Activated naive CD8-positive, alpha-beta T cell treated with anti-CD3 and anti-CD28 coated beads for 36 hours (primary cell): ENCODE measurements at places on chromosomes 2 and 18. TPM values are rescaled to one million over a fixed set of nuclear protein-coding genes. Genes with fewer than 3 reads are reported as not detected.

DNA sequence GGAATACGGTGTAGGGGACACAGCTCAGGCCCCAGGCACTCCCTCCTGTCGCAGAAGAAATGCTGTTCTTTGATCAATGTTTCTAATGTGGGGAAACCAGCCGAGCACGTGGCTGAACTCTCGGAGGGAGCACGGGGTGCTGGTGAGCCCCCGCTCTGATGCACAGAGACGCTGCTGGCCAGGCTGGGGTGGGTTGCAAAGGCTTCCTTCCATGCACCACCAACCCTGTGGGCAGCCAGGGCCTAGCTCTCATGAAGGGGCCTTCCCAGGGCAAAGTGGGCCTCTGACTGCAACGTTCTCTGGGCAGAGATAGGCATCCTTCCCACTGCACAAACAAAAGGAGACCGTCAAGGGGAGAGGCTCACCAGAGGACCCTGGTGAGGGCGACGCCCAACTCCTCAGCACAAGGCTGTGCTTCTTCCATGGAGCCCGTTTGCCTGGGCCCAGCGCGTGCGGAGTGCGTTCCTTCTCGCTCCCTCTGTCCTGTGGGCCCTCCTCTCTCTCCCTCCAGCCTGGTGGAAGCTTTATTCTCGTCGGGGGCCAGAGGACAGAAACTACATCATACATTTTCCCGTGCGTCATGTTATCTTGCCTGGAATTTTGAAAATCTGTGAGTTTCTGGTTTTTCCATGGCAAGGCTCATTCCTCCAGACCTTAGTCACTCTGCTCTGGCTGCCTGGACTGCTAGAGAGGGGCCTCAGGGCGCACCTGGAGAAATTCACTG is 61.1 kb upstream of the SP3 start:
- H3K4me1 ChIP-seq: no peaks in the 10 kb centered on the region
- H3K27ac ChIP-seq: no peak overlapping the region
- no peak for DNase-seq
- H3K36me3 ChIP-seq: no peaks in the 10 kb centered on the region

- peaks cover 21% of the 10 kb centered on the region for H3K36me3 ChIP-seq
- H3K27ac ChIP-seq: peak overlapping the region; percentile 72
- peaks cover 57% of the 10 kb centered on the region for H3K4me1 ChIP-seq
- no peaks in the 10 kb centered on the region for H3K27me3 ChIP-seq
- H3K4me3 ChIP-seq: peak overlapping the region; percentile 86
- no peak for DNase-seq
These were observed 2.4 kb downstream of the HNRNPLL start for GRCh38 chr2:38600242-38600891.

DNA sequence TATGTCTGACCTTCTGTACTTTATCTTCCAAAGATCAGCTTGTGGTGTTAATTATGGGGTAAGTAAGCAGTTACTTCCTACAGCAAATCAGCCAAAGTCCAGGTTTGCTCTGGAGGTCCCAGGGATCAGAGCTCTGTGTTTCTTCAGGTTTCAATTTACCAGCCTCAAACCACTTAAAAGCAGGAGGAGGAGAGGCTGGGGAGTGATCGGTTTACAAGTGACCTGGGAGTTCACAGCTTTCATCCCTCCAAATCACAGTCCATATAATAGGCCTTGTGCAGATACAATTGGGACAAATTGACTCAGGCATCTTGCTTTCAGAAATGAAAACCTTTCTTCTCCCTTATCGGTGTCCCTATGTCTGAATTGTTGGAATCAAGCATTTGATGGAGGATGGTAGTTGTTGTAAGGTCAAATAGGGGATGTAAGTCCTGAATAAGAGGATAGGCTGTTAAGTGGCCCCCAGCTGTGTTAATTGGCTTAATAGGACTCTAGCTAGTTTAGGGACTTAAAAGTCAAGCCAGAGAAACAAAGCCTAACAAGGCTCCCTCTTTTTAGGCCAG is 188.0 kb upstream of the NT5C1B start:
- H3K4me1 ChIP-seq: no peaks in the 10 kb centered on the region
- DNase-seq: no peak
- H3K4me3 ChIP-seq: no peak overlapping the region
- H3K27ac ChIP-seq: no peak overlapping the region
- peaks cover 1% of the 10 kb centered on the region for H3K36me3 ChIP-seq
- no peaks in the 10 kb centered on the region for H3K27me3 ChIP-seq

DNA sequence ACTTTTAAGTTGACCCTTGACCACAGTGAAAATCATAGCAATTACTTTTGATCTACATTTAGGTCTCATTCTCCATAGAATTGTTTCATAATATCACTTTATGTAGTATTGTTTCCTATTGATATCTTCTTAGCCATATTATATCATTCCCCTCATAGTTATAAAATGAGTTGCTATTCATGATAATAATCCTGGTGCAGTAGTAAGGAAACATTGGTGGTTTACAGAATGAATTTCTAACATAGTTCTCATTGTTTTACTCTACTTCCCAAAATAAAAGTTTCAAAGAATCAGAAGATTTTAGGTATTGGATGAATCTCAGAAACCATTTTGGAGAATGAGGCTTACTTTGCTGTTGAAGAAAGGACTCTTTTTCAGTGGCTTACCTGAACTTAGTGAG is 246.0 kb downstream of the PARD3B start:
- H3K4me1 ChIP-seq: no peaks in the 10 kb centered on the region
- no peaks in the 10 kb centered on the region for H3K27me3 ChIP-seq
- no peak for DNase-seq
- H3K36me3 ChIP-seq: no peaks in the 10 kb centered on the region
- no peak overlapping the region for H3K27ac ChIP-seq

APOB gene
- total RNA-seq: not detected

GRCh38 chr2:10732924-10733565 is 11.6 kb downstream of the ATP6V1C2 start:
- H3K27ac ChIP-seq: no peak overlapping the region
- H3K27me3 ChIP-seq: peaks cover 9% of the 10 kb centered on the region
- no peak for DNase-seq

DNA sequence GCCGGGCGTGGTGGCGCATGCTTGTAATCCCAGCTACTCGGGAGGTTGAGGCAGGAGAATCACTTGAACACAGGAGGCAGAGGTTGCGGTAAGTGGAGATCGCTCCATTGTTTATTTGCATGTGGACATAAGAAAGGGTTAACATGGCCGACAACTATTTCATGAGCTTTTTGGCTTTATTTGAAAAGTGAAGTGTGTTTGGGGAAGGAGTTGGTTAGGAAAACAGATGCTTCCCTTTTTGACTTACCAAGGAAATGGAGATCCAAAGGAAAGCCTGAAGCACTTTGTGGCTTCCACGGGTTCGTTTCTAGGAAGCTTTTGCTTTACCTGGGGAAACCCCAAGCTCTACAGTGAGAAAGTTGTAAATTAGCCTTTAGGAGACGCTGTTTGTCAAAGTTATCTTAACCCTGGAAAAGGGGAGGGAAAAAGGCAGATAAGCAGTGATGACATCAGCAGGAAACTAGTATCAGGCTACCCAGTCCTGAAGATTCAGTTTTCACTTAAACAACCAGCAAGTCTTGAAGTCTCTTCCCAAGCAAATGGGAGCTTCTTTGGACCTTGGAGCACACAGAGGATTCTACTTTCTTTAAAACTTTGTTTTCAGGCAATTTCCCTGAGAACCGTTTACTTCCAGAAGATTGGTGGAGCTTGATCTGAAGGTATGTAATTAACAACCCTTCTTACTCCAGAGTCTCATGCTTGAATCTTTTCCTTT is at the start of gene CASP10:
TSS of gene CASP10 (plus strand) at position 492 of the 715 bp plus-strand sequence. CDS start 2,637 bp downstream, outside the sequence.
- H3K4me3 ChIP-seq: peak within 1 kb of the TSS; percentile 93
- DNase-seq: no peak
- peak within 1 kb of the TSS; percentile 97 for H3K27ac ChIP-seq
- H3K36me3 ChIP-seq: peaks cover 25% of the 10 kb centered on the region
- no peaks in the 10 kb centered on the region for H3K27me3 ChIP-seq

GRCh38 chr2:30074023-30074422 is 72.8 kb upstream of the YPEL5 start:
- H3K36me3 ChIP-seq: no peaks in the 10 kb centered on the region
- peaks cover 37% of the 10 kb centered on the region for H3K27me3 ChIP-seq
- DNase-seq: no peak
- no peak overlapping the region for H3K4me3 ChIP-seq
- no peaks in the 10 kb centered on the region for H3K4me1 ChIP-seq

GRCh38 chr2:222572751-222573174 is 83.1 kb downstream of the FARSB start:
- H3K36me3 ChIP-seq: peaks cover 30% of the 10 kb centered on the region
- H3K27me3 ChIP-seq: no peaks in the 10 kb centered on the region
- DNase-seq: no peak
- H3K4me1 ChIP-seq: peaks cover 10% of the 10 kb centered on the region

IL1R2 gene
- 0.28 TPM for total RNA-seq

GRCh38 chr2:205946226-205946625 is 139.7 kb downstream of the INO80D start:
- peaks cover 6% of the 10 kb centered on the region for H3K4me1 ChIP-seq
- no peak overlapping the region for H3K27ac ChIP-seq
- no peak for DNase-seq
- no peaks in the 10 kb centered on the region for H3K36me3 ChIP-seq
- no peak overlapping the region for H3K4me3 ChIP-seq

GRCh38 chr18:54149078-54149697 is 75.3 kb downstream of the MBD2 start:
- H3K4me3 ChIP-seq: peak overlapping the region; percentile 53
- H3K27ac ChIP-seq: peak overlapping the region; percentile 93
- H3K27me3 ChIP-seq: no peaks in the 10 kb centered on the region
- DNase-seq: peak; percentile 53

CD226 gene
- 57.2 TPM for total RNA-seq

- peak; percentile 16 for DNase-seq
- peaks cover 35% of the 10 kb centered on the region for H3K4me1 ChIP-seq
- H3K27ac ChIP-seq: peak overlapping the region; percentile 22
- H3K27me3 ChIP-seq: no peaks in the 10 kb centered on the region
- no peak overlapping the region for H3K4me3 ChIP-seq
These were observed 77.9 kb downstream of the LIMS1 start for GRCh38 chr2:108612153-108612513.

FAP gene
- total RNA-seq: not detected

RAB6C gene
- total RNA-seq: not detected

DNA sequence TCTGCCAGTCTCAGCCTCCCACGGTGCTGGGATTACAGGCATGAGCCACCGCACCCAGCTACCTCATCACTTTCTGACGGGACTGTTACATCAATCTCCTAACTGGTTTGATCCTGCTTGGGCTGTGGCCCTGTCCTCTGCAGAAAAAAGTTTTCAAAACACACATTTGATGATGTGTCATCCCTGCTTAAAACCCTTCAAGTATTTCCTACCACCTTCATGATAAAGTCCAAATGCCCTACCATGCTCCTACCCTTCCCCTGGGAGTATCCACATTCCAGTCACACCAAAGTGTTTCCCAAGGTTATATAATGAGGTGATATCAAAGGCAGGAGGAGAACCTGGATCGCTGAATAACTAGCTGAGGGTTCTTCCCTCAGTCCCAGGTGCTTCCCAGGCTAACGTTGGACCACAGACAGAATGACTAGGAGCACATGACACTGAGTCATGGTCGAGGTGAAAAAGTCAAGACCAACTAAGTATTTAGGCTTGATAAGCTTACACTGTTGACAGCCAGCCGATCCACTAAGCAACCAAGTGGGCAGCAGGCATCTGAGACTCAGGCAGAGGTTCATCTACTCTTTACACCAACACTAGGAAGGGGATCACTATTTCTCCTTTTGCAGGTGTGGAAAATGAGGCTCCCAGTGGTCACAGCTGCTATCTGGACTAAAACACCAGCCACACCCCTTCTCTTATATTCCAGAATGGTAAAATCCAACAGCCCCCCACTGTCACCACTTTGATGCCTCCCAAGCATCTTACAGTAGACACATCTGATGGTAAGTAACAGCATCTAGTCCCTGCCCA is 31.8 kb downstream of the CYRIA start:
- peaks cover 11% of the 10 kb centered on the region for H3K27me3 ChIP-seq
- no peak for DNase-seq
- H3K4me3 ChIP-seq: no peak overlapping the region

FAM124B gene
- total RNA-seq: 0.52 TPM

DNA sequence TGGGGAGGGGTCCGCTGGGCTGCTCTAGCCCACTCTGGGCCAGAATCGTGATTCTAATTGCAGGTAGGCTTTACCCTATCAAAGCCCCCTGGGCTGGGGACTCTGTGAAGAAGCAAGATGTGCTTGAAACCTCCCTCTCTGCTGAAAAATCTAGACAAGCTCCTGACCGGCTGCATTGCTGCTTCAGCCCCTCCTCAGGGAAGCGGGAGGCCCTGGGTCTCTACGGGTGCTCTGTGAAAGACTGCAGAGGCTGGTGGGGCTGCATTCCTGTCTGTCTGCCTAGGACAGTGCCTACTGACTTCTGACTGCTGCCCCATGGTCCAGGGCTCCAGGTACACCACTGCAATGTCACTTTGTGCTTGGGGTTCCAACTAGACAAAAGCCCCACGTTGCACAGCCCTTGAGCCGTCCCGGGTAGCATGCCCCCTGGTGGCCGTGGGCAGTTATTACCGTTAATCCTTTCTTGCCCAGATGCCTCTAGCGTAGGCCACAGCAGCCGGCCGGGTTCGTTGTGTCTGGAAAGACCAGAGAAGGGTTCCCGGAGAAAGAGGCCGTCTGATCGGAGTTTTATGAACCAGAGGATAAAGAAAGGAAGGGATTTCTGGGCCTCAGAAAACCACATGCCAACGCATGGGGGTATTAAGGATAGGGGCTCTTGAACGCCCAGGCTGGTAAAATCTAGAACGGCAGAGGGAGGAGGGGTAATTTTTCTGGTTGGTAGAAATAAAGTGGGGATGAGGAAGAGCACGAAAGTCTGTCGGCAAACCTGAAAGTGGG is 15.9 kb upstream of the C1QL2 start:
- H3K27me3 ChIP-seq: no peaks in the 10 kb centered on the region
- H3K4me1 ChIP-seq: no peaks in the 10 kb centered on the region
- DNase-seq: peak; percentile 61
- no peak overlapping the region for H3K27ac ChIP-seq

- H3K4me3 ChIP-seq: peak overlapping the region; percentile 73
- peaks cover 4% of the 10 kb centered on the region for H3K4me1 ChIP-seq
- H3K36me3 ChIP-seq: no peaks in the 10 kb centered on the region
- H3K27ac ChIP-seq: peak overlapping the region; percentile 38
These were observed 25.4 kb upstream of the OTOF start for GRCh38 chr2:26503231-26503880.

DNA sequence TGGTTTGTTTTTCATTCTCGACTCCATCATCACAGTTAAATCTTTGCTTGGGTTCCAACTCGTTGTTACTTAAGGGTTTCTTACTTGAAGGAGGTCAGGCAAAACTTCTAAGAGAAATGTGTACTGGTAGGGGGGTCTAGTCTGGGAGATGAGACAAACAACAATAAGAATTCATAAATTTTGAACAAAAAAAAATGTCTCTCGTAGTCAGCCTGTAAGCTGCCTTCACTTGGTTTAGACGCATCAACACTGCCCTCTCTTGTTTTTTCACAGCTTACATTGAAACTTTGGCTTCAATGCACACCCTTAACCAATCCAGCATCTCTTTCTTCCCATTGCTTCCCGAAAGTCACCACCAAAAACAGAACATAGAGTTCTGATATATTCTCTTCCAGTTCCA is 576.4 kb upstream of the PIK3C3 start:
- DNase-seq: no peak
- H3K36me3 ChIP-seq: no peaks in the 10 kb centered on the region
- no peaks in the 10 kb centered on the region for H3K4me1 ChIP-seq
- no peaks in the 10 kb centered on the region for H3K27me3 ChIP-seq
- H3K27ac ChIP-seq: no peak overlapping the region

C2orf42 gene
- 17.4 TPM for total RNA-seq
